ENCODE measurements at places on chromosomes 7 and 10. TPM values are rescaled to one million over a fixed set of nuclear protein-coding genes. Genes with fewer than 3 reads are reported as not detected.

GPER1 gene
- total RNA-seq: 0.59 TPM

EBF3 gene
- total RNA-seq: 544 TPM

STOX1 gene
- total RNA-seq: 0.47 TPM

GNAT3 gene
- total RNA-seq: 2.0 TPM

SFTPA2 gene
- total RNA-seq: 0.39 TPM

MRC1 gene
- 7.9 TPM for total RNA-seq

TAS2R5 gene
- 1.3 TPM for total RNA-seq

RBP3 gene
- not detected for total RNA-seq

UTF1 gene
- total RNA-seq: 0.61 TPM

CALML5 gene
- total RNA-seq: not detected

- no peak for DNase-seq
Observed at GRCh38 chr7:45028920-45029344, 28.9 kb downstream of the CCM2 start.

- no peak for DNase-seq
Observed at GRCh38 chr10:32961895-32962369, 3.9 kb upstream of the ITGB1 start.

DNA sequence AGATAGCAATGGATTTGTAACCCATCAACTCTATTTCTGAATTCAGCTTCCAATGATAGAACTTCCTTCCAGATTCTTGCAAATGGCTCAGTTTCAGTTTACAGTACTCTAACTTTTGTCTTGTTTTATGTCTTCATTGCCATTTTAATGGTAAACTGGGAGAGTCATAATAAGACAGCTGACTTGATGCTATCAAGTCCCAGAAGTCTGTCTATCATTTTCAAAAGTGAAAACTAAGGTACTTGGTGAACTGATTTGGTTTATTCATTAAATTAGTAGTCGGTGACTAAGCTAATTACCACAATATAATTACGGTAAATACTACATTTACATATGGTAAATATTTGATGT, 25.0 kb downstream of the RTKN2 start:
- no peak for DNase-seq

GRCh38 chr7:133237545-133237944, 15.3 kb upstream of the EXOC4 start:
- no peak for DNase-seq

GRCh38 chr7:30240106-30240800, 44.1 kb upstream of the ZNRF2 start:
- no peak for DNase-seq

- no peak for DNase-seq
Observed at GRCh38 chr7:26792006-26792405, 72.4 kb downstream of the SKAP2 start.

GRCh38 chr7:34011696-34012095, 106.4 kb downstream of the BMPER start:
- DNase-seq: no peak

DNA sequence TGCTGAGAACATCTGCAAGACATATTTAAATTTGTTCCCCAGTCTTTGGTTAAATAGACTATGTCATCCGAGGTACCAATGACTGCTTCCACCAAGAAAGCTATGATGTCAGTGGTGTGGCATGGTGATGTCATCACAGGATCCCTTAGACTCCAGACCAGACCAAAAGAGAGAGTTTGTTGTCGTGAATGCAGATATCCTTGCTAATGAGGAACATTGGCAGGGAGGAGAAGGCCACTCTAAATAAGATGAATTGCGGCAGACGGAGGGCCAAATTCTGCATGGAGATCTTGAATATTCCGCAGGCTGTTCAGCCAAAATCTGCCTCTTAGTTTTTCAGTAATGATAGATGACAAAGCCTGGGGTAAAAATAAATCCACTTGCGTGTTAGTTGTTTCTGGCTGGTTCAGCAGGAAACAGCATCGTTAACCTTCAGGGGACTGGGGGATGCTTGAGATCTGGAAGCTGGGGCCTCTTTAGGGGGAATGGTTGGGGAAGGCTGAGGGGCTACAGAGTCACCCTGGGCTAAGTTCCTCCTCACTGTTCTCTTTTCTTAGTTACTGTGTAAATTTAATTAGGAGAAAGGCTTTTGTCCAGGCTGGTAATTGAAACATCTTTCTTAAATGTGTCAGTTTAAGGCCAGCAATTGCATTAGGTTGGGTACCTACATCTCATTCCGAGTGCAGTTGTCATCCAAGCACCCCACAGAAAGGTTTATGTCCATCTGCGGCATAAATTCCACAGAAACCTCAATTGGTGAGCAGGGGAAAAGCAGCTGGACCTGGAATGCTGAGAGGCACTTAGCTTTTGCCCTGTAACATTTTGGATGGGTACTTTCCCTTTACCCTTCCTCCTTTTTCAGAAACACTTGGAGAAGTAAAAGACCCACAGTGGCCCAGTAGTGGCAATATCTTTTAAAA, 11.6 kb upstream of the CAMK1D start:
- DNase-seq: no peak

- DNase-seq: peak; percentile 37
Observed at GRCh38 chr7:94908323-94909178, 1.2 kb downstream of the PPP1R9A start.

- no peak for DNase-seq
Observed at GRCh38 chr10:91610444-91610843, 22.4 kb downstream of the PPP1R3C start.

- DNase-seq: no peak
Observed at GRCh38 chr7:81484261-81484660, 285.6 kb downstream of the HGF start.

DNA sequence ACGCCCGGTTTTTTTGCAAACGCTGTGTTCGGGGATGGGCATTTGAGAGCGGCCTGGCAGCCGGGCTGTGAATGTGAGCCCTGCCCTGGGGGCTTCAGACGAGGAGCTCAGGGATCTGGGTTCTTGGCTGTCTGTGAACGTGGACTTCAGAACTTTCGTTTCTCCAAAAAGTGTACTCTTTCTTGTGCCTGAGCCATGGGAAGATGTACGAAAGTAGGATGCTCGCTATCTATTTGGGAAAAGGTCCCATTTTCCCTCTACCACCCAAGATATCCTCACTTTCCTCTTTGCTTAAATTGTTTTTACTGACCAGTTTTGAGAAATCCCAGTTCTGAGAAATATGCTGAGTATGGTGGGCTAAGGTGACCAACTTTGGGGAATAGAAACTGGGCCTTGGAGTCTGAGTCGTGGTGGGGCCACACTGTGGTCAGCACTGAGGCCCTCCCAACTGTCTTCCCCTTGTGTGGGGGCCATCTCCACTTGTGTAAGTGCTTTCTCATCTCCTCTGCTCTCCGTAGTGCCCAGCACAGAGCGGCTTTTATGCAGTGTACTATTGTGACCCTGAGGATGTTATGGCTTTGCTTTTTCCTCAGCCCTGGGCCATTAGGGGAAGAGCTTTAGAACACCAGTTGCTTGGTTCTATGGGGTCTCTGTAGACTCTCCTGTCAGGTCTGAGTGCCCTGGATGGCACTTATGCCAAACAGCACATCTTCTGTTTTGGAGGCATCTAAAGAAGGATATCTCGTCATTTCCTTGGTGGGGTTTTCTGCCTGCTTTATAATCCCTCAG, 918 bp downstream of the DBNL start:
- no peak for DNase-seq

- DNase-seq: no peak
Observed at GRCh38 chr10:130487566-130487965, 351.4 kb downstream of the GLRX3 start.

GRCh38 chr7:155921086-155921803, 109.0 kb upstream of the SHH start:
- DNase-seq: no peak

GRCh38 chr7:46885167-46885566, 696.7 kb downstream of the TNS3 start:
- no peak for DNase-seq

- no peak for DNase-seq
Observed at GRCh38 chr7:45098983-45099839, 10.4 kb upstream of the NACAD start.

DNA sequence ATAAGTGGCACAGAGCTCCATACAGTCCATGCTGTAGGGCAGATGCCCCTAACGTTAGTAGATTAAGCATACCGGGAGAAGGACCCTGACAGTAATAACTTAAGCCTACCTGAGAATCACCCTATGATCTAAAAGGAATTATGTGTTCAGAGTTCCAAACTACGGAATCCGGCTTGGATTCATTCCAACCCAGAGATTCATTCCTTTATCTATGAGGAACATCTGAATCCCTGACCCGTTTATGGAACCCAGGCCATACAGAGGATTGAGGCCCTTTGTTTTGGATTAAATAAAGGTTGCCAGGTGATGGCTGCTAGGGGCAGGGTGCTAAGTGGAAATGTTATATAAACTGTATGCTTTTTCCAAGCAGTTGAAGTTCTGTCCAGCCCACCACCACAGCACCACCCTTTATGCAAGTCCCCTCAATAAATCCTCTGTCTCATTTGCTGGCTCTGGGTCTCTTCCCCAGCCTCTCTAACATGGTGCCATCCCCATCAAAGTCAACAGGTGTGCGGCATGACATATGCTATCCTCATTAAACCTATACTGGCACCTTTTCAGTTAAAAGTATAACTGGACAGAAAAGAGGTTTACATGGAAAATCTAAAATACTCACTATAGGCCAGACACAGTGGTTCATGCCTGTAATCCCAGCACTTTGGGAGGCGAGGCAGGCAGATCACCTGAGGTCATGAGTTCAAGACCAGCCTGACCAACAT, 9.1 kb upstream of the ANAPC16 start:
- no peak for DNase-seq

DNA sequence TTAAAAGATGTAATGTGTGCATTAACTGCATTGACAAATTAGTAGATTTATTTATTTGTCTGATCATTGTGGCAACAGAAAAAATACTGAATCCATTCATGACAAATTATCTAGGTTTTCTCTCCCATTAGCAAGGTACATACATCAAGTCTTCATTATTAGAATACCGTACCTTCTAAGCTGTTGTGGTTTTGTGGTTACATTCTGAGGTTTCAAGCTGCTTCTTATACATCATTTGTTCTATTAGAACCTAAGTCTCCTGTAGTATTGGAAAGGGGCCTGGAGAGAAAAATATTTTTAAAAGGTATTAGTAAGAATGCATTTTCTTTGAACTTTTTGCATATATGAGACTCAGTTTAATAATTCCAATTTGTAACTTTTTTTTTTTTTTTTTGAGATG, 26.3 kb upstream of the CACNB2 start:
- no peak for DNase-seq

DNA sequence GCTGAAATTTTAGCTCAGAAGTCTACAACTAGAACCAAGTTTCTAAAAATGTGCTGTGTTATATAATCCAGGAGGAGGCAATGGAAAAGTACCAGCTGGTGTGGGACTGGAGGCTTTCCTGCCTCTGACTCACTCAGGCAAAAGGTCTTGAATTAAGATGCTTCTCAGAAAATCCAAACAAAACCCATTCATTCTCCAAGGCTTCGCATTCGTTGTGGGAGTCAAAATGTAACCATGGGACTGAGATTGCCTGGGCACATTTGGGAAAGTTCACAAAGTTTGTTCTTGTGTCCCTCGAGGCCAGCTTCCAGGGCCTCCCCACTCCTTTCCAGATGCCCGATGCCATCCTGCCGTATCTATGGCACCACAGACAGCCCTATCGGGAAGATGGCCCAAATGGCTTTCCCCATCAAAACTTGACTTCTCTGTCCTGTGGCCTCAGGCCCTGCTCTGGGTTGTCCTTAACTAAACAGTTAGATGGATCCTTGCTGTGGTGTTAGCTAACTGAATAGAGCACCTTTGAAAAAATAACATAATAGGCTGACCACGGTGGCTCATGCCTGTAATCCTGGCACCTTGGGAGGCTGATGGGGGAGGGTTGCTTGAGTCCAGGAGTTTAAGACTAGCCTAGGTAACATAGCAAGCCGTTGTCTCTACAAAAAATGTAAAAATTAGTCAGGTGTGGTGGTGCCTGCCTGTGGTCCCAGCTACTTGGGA, 180.5 kb downstream of the PFKFB3 start:
- DNase-seq: no peak

GRCh38 chr7:150403376-150404171, 24.4 kb downstream of the ZNF775 start:
- DNase-seq: no peak

GRCh38 chr10:97494863-97495506, 3.2 kb downstream of the MMS19 start:
- DNase-seq: no peak

DNA sequence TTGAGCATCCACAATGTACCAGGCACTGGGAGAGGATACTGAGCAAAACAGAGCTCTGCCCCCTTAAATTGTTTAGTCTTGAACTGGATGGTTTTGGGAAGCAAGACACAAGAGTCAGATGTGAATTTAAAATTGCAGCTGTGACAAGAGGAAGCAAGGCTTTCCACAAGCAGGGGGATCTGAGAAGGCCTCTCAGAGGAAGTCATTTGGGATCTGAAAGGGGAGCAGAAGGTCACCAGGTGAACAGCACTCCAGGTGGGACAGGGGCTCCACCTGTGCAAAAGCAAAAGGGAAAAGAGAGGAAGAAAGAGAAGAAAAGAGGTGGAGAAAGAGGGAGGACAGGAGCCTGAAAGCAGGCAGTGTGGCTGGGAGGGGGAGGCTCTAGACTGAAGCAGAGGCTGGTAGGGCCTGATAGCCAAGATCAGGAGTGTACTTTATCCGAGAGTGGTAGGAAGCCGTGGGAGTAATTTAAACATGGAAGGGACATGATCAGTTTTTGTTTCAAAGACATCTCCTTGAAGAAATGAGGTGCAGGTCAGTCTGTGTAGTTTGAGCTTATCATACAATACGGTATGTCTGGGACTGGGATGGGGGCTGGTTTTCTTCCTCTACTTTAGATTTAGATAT, 76.1 kb upstream of the DUSP5 start:
- no peak for DNase-seq

DNA sequence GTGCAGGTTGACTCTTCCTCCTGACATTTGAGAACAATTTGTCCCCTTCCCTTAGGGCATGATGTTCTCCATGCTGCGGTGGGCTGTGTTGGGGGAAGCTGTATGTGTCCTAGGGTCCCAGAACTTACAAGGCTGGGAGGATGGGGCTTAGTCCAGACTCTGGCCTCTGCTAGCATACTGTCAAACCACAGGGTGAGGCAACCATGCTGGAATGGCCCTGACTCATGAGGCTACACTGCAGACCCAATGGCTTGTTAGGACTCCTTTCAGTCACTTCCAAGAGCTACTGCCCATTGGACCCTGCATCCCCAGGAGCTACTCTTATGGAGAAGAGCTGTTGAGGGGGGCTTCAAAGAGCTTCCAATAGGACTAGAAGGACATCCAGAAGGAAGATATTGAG, 20.1 kb upstream of the FAM170B start:
- no peak for DNase-seq

GRCh38 chr7:99201027-99201426, 6.9 kb downstream of the KPNA7 start:
- no peak for DNase-seq

Measured in glutamatergic neuron (in vitro differentiated cells).